Mesenteric fat pad (tissue), 1 donor: ENCODE measurements at places on chromosomes 6 and 20. TPM values are rescaled to one million over a fixed set of nuclear protein-coding genes. Genes with fewer than 3 reads are reported as not detected.

- DNase-seq: no peak
Measured at GRCh38 chr20:25399037-25399430, 8.4 kb upstream of the ABHD12 start.

GRCh38 chr6:167550941-167551627, 226.2 kb downstream of the TTLL2 start:
- no peak for DNase-seq

DNA sequence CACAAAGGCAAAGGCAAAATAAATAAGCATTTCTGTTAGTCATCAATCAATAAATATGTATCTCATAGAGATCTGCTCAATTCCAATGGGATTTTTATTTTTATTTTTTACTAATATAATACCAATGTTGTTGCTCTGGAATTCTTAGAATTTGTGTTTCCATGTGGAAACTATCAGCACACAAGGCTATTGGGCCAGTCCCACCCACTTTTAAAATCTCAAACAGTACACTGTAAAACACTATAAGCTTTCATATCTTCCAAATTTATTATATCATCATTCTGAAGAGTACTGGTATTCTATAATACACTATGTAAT, 563.8 kb upstream of the MARCKS start:
- no peak for DNase-seq

Gene SLA2
- total RNA-seq: 0.64 TPM

Gene LY6G6C
- total RNA-seq: not detected

Gene BTBD9
- total RNA-seq: 15.6 TPM
